ENCODE measurements at places on chromosomes 11 and 22.

DNA sequence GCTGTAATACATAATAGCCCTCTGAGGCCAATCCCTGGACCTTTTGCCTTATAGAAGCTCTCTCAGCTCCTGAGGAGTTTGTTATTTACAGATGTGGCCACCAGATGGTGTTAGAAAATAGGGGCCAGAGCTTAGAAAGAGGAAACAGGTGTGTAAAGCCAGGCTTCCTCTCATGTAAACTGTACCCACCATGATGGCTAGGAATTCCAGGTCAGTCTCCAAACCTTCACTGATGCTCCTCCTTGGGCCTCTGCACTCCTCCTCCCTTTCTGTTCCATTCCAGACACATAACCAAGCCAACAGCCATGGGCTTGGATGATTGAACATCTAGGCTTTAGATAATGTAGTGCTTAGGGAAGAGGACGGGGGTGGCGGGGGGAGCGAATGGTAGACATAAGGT lies 39.7 kb downstream of the USP35 start:
- no peak for DNase-seq

- no peak for DNase-seq
Measured at GRCh38 chr11:117097014-117097388, 1.2 kb downstream of the SIK3 start.

- DNase-seq = no peak
Measured at GRCh38 chr11:43921561-43922294, 20.7 kb upstream of the C11orf96 start.

- no peak for DNase-seq
Measured at GRCh38 chr11:46069595-46069994, 51.7 kb downstream of the PHF21A start.

- no peak for DNase-seq
Measured at GRCh38 chr11:110797453-110797852, 85.2 kb upstream of the ARHGAP20 start.

- DNase-seq = no peak
Measured at GRCh38 chr11:85776951-85777602, 33.9 kb downstream of the SYTL2 start.

GRCh38 chr11:120403966-120404365 lies 67.8 kb downstream of the ARHGEF12 start:
- no peak for DNase-seq

DNA sequence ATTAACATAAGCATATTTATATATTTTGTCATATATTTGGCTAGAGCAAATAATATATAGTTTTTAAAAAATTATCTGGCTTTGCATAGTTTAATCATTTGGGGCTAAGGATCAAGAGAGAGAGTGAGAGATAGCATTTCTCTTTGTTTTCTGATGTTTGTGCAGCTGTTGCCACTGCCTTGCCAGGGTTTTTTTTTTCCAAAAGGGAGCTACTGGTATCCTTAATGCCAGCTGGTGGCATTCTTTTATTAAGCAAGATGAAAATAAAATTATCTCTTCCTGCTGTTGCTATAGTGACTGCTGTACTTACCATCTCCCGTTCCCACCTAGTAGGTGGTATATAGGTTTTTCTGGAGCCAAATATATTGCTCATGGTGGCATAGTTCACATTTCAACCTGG lies 793.3 kb upstream of the ARHGAP42 start:
- DNase-seq = no peak

GRCh38 chr11:17008099-17008498 lies 6.1 kb downstream of the PLEKHA7 start:
- DNase-seq = no peak

GRCh38 chr11:14251754-14252153 lies 107.2 kb downstream of the RRAS2 start:
- no peak for DNase-seq

Data from stimulated activated CD8-positive, alpha-beta memory T cell treated with anti-CD3 and anti-CD28 coated beads, Interleukin-4, amount 100 ng/mL, for 24 hours (primary cell).